ENCODE measurements at places on chromosomes 3 and 15.

DNA sequence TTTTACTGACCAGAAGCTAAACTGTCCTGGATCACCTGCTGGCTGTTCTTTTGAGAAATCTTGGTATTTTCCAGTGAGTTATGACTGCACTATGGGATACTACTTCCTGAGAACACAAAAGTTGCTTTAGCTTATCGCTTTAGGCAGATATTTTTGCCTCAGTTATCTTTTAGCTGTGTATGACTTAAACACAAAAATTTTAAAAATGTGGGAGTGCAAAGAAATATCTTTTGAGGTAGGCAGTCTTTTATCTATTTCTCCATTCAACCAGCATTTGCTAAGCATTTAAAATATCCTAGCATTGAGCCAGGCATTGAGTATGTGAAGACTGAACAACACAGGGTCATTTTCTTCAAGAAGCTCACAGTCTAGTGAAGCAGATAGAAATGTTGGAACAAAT is 981.9 kb downstream of the FHIT start:
- DNase-seq = no peak

- DNase-seq = no peak
These were observed 209.5 kb upstream of the ST8SIA2 start for GRCh38 chr15:92184142-92184541.

DNA sequence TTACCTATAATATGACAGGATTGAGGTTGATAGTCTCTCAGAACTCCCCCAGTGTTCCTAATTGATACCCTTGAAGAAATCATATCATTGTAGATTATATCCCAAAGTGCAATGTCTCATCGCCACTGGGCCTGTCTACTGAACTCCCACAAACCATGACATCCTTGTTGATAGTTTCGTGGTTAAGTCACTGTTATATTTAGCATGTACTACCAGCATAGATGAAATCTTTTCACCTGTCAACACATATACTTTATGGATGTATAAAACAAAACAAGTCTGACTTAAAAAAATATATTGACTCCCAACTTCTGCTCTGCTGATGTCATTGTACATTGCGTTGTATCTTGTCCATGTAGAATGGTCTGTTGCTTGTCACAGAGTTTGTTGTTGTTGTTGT is 128.1 kb downstream of the IQCH start:
- no peak for DNase-seq

DNA sequence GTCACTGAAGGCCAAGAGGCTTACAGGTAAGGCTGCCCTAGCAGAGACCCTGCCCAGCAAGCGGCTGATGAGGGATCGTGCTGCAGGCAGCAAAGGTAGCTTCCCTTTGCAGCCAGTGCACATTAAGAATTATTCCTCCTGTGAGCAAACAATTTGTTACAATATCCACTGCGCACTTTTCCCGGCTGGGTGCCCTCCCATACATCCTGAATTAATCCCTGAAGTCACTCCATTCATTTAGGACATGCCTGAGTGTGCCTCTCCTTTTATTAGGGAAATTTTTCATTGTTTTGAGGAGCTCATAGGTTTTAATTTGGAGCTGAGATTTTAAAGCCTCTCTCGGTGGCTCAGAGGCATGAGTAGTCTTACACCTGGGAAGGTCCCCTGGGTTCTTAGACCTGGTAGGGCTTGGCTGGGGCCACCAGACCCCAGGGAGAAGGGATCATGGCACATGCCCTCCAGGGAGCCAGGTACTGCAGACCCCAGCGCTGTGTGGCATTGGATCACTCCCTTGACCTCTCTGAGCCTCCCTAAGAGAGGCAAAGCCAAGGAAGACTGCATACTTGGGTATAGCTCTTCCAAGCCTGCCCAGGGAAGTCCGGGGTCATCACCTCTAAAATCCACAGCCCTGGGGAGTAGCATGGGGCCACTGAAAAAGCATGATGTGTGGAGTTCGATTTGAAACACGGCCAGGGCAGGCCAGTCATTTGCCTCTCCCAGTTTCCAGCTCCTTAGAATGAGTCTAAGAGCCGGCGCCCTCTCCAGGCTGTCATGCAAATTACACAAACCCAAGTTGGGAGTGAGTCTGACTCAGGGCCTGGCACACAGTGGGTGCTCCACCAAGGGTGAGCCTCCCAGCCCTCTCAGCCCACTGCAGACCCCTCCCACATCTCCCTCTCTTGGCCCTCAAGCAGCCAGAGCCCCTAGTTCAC is 151.9 kb upstream of the LINGO1 start:
- no peak for DNase-seq

GRCh38 chr3:175477651-175478224 is 618.6 kb downstream of the NAALADL2 start:
- no peak for DNase-seq

DNA sequence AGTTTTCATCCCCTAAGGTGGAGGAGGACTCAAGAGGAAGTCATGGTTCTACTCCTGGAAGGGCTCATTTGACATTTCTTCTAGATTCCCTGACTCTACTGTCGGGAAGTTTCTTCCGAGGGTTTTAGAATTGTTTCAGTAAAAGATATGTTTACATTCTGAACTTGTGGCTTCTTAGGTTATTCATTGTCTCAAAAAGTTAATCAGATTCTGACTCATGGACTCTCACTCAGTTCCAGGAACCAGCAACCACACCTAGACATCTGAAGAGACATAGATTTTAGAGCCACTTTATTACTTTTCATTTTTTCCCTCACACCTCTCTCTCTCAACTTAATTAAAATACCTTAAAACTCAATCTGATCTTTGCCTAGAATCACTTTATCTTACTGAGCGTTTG is 862.6 kb downstream of the AGBL1 start:
- DNase-seq = no peak

DNA sequence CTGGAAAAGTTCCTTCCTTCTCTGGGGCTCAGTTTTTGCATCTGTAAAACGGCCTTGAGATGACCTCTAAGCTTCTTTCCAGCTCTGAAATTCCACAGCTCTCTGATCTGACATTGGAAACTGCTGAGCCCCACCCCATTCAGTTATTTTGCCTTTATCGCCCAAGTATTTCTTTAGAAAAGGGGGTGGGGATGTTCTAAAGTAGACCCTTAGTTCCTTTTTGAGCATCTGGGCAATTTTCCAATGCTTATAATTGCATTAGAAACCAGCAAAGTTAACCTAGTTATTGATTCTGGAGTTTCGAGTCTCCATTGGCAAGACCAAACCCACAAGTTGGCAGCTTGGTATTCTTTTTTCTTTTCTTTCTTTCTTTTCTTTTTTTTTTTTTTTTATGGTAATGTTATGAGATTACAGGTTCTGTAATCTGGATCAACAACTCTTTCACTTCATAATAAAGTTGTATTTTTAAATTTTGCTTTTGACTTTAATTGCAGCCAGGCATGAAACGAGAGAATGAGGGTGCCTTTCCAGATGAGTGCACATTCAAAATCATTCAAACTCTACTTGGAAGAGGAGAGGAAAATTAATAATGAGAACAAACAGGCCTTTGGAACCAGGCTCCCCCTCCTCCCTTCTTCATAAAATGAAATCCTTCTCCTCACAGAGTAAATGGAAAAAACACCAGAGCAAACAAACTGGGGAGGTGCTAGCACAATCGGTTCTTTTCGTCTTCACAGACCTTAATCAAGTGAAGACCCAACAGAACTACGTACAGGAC is 76.8 kb upstream of the LRIG1 start:
- DNase-seq = no peak

GRCh38 chr15:72086920-72087648 is 30.9 kb downstream of the MYO9A start:
- no peak for DNase-seq

DNA sequence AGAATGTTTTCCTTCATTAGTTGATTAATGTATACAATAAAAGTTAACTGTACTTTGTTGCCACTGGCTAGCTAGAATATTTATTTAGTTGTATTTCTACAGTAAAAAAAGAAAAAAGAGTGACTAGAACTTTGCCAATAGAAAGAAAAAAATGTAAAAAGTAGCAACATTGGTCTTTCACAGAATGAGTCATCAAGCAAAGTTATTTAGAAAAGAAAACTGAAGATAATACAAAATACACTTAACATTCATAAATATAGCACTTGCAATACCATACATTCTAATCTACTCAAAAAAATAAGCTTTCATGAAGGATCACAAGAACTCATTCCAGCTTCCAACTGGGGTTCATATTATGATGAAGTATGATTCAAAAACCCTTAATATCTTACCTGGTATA is 83.4 kb downstream of the AQR start:
- no peak for DNase-seq

DNA sequence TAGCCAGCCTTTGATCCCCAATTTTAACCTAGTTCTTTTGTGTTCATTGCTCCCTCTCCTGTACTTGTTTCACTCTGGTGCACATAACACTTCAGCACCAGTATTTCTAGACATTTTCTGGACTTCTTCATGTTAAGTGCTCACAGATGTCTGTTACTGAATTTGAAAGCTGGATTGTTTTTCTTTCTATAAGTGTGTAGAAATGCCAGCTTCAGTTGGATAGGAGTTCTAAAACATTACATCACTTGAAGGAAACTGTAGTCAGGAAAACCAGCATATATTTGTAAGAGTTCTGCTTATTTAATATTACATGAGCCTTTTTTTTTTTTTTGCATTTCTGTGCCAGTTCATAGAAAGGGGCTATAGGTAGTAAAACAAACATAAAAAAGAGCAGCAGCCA is 21.6 kb downstream of the QTRT2 start:
- no peak for DNase-seq

DNA sequence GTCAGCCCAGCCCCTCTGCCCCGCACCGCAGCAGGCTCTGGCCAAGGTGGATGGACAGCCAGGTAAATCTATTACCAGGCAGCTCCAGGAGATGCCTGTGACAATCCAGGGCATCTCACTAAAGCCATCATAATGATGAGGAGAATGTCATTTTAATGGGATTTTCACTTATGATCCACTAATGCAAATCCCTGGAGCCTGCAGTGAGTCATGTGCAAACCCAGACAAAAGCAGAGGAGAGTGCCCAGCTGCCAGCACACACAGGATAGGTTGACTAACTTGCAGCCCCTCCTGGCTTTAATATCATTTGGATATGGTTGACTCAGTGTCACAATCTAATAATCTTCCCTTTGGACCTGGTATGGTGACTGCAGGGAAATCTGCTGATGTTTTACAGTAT is 206.9 kb upstream of the TRIM42 start:
- no peak for DNase-seq

GRCh38 chr15:51864408-51865056 is 35.1 kb downstream of the TMOD3 start:
- no peak for DNase-seq

DNA sequence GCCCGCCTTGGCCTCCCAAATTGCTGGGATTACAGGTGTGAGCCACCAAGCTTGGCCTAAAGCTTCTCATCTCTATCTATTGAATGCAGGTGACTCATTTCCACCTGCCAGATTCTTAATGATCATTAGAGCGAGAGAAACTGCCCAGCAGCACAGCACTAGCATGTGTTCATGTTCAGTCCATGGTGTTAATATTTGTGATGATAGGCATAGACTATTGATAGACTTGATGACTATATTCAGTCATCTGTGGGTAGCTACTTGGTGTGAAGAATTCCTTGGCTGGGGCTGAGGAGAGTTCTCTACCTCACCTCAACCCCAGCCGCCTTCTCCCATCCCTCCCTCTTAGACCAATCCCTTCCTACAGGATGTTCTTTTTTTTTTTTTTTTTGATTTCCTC is 60.0 kb downstream of the ST6GAL1 start:
- no peak for DNase-seq

- DNase-seq = no peak
These were observed 16.6 kb upstream of the SLC12A8 start for GRCh38 chr3:125229168-125229567.

DNA sequence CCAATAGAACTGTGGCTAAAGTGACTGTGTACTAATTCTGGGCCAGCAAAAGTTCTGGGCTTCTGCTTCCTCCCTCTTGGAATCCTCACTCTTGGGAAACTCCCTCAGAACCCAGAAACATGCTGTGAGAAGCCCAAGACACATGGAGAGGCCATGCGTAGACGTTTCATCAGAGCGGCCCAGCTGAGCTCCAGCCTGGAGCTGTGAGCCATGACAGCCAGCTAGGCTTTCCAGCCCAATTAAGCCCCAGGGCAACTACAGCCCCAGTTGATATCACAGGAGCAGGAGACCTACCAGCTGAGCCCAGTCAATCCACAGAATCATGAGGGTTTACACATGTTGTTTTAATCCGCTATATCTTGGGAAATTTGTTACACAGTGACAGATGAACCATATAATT is 43.6 kb upstream of the CNOT10 start:
- DNase-seq = no peak

DNA sequence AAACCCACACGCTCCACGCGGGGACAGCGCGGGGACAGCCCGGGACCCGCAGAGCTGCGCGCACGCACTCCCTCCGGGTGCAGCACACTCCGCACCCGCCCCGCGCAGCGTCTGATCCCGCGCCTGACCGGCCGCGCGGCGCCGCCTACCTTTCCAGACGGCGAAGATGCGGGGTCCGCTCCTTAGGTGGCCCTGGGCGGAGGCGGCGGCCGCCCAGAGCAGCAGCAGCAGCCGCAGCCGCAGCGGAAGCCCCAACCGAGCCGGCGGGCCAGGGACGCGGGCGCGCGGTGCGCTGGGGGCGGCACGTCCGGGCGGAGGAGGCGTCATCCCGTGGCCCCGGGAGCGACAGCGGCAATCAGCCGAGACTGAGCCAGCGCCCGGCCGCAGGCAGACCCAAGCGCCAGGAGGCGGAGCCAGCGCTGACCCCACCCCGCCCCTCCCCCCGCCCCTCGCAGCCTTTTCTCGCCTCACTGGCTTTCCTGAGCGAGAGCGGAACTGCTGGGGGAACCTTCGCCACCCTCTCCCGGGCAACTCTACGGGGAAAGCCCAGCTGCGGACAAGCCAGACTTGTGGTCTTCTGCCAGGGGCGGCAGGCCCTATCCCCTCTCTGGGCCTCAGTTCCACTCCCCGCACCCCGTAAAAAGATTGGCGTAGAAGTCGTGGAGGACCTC is at the start of gene SEMA7A:
SEMA7A (minus strand) TSS at position 367 of the 671 bp plus-strand sequence; CDS start at position 327, 40 bp downstream.
- DNase-seq = peak; percentile 90

- no peak for DNase-seq
These were observed 95.4 kb downstream of the PCSK6 start for GRCh38 chr15:101394056-101394630.

DNA sequence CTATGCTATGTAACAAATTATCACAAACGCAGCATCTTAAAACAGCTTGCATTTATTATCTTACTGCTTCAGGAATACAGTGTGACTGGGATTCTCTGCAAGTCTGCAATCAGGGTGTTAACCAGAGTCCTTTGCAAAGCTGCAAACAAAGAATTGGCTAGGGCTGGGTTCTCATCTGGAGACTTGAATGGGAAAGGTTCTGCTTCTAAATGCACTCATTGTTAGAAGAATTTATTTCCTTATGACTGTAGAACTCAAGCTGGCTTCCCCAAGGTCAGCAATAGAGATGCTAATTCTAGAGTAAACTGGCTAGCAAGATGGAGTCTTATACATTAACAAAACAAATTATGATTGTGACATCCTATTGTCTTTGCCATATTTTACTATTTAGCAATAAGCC is 673.7 kb downstream of the DIPK2A start:
- DNase-seq = no peak

DNA sequence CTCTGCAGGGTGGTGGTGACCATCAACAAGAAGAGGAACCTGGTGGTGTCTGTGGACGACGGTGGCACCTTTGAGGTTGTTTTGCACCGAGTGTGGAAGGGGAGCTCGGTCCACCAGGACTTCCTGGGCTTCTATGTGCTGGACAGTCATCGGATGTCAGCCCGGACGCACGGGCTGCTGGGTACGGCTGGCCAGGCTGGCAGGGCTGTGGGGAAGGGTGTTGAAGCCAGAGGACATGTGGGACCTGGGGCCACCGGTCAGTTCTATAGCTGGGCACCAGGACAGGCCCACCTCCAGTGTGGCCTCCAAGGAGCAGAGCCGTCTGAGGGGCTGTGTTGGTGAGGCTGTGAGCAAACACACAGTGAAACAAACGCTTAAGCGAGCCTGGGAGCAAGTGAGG is 3.9 kb upstream of the ITIH3 start:
- DNase-seq = no peak

GRCh38 chr3:107273771-107274170 is 103.5 kb upstream of the CCDC54 start:
- DNase-seq = no peak
